ENCODE measurements at places on chromosomes 5 and 9.
A peak's percentile ranks its signal among the peaks of the same experiment; 100 is the strongest.

- DNase-seq = no peak
These were observed 83.0 kb upstream of the GLIS3 start for GRCh38 chr9:4382722-4383317.

- no peak for DNase-seq
These were observed 131.4 kb upstream of the SHB start for GRCh38 chr9:38200431-38200830.

GRCh38 chr9:4604678-4605095, 57.4 kb upstream of the PLPP6 start:
- DNase-seq = peak; percentile 18

DNA sequence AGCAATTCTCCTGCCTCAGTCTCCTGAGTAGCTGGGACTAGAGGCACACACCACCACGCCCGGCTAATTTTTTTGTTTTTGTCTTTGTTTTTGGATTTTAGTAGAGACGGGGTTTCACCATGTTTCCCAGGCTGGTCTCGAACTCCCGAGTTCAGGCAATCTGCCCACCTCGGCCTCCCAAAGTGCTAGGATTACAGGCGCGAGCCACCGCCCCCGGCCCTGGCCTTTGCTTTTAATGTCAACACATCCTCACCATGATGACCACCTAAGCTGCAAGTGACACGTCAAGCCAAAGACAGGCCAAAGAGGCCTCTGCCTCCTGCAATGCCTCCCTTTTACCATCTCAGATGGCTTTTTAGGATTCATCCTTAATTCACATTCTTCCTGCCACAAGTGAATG, 121.5 kb upstream of the NR5A1 start:
- no peak for DNase-seq

GRCh38 chr5:71939452-71940230, 167.6 kb upstream of the MAP1B start:
- DNase-seq = no peak

GRCh38 chr9:114416906-114417305, 29.1 kb upstream of the AKNA start:
- DNase-seq = no peak

DNA sequence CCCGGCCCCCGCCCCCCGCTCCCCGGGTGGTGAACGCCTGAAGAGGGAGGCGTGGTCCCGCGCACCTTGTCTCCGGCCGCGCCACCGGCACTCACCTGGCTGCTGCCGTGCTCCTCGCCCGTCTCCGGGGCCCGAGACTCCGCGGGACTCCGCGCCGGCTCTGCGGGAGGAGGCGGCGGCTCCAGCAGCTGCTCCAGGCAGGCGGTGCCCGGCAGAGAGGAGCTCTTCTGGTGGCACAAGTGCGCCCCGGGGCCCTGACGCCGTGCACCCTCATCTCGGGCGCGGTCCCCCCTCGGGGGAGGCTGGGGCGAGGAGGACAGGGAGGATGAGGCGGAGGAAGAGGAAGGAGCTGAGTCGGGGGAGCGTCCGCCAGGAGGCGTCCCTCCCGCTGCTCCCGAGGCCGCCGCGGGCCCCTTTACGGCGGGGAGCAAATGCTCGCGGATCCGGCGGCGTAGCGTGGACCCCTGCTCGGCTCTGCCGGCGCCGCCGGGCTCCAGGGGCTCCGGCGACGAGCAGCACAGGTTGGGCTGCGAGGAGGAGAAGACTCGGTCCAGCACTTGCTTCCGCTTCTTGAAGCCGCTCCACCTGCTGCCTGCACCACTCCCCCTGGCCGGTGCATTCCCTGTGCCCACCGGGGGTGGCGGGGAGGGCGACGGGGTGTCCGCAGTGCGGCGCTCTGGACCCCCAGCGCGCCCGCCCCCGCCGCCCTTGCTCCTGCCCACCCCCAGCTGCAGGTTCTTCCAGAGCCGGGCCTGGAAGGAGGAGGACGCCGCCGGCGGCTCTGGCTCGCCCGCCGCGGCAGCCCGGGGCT, 928 bp downstream of the MCTP1 start:
- peak; percentile 29 for DNase-seq

GRCh38 chr5:50712479-50712878, 46.0 kb downstream of the PARP8 start:
- no peak for DNase-seq
